PC-9 (cell line): ENCODE measurements at places on chromosomes 11 and 22. TPM values are rescaled to one million over a fixed set of nuclear protein-coding genes. Genes with fewer than 3 reads are reported as not detected.

DNA sequence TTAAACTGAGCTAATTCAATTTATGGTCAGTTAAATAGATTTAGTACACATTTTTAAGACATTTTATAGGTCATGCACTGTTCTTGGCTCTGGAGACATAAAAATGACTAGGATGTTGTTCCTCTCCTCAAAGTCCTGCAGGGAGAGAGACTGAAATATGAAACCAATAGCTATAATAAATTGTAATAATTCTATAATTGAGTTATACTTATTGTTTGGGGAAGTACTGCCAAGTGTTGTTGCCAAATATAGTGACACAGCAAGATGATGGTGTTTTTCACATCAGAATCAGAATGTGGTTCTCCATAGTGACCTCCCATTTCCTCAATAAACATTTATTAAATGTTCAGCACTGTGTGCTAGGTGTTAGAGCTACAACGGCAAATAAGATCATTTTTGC is 470.6 kb downstream of the NTM start:
- no peak for DNase-seq

- no peak for DNase-seq
These were observed 24.3 kb downstream of the STX3 start for GRCh38 chr11:59779487-59779886.

DNA sequence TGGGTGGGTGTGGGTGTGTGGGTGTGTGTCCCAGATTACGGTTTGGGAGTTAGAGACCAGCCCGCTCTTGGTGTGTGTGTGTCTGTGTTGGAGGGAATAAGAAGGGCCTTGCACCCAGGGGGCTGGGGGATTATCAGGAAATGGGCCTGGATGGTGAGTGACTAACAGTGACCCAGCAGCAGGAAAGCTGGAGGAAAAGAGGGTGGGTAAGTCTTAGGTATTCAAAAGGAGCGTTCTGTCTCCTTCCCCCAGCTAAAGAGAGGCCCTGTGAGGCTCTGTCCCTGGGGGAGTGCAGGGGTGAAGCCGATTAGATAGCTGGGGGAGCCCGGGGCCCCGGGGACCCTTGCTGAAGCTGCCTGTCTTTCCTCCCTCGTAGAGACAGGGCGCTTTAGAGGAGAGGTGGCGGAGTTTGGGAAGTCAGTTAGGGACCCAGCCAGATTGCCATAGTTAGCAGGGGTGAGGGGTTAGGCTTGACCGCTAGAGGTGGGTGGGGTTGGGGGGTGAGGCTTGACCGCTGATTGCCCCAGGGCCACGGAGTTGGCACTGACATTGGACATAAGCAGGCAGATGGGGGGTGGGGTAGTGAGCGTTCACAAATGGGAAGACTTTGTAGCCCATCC is 1.5 kb downstream of the OAF start:
- DNase-seq = no peak

The MRGPRX3 gene
- total RNA-seq = not detected in 2 replicates

The BCO2 gene
- total RNA-seq = 3.0 and 3.3 TPM in 2 replicates

The FOLR1 gene
- 4.7 and 5.0 TPM in 2 replicates for total RNA-seq

The CCDC89 gene
- total RNA-seq = 0.28 and 0.50 TPM in 2 replicates

GRCh38 chr11:125871391-125872137 is 15.9 kb upstream of the HYLS1 start:
- DNase-seq = no peak

The CAVIN3 gene
- total RNA-seq = 25.7 and 26.0 TPM in 2 replicates

DNA sequence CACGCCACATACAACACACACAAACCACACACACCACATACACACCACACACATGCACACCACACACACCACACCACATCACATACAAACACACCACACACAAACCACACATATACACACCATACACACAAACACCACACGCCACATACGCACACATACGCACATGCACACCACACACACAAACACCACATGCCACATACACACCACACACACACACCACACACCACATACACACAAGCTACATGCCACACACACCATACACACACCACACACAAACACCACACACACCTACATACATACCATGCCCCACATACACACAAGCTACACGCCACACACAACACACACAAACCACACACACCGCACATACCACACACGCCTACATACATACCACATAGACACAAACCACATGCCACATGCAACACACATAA is 15.7 kb upstream of the TH start:
- no peak for DNase-seq

The GAB4 gene
- not detected in 2 replicates for total RNA-seq

The ZP1 gene
- total RNA-seq = not detected in 2 replicates

The MGAT3 gene
- not detected in 2 replicates for total RNA-seq

DNA sequence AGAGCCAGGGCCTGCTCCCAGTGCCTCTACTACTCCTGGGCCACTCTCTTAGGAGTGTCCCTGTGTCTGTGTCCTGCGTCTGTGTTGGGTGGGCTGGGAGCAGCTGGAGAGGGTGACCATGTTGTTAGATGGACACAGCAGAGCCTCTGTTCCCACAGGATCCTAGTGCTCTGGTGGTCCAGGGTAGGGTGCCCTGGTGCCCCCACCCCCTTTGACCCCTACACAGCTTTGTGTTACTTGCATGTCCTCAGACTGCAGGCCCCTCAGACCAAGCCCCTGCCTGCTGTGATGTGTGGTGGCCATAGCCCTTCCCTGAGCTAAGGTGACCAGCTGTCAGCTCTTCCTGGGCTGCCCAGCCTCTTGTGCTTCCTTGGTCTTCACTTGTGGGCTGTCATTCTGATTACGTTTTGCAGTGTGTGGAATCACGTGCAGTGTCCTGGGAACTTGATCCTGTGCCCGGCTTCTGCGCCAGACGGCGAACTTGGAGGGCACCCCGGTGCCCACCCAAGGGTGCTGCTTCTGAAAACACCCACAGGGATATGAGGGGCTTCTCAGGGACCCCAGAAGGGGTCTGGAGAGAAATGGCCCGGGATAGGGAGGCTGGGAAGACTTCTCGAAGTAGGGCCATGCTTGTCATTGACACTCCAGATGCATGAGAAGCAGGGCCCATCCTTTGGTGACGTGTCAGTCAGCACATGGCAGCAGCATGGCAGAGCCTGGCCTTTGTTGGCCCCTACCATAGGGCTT is 1.5 kb downstream of the TANGO2 start:
- no peak for DNase-seq

GRCh38 chr11:23836981-23837380 is 659.9 kb upstream of the LUZP2 start:
- DNase-seq = no peak

The YPEL4 gene
- total RNA-seq = 0.48 and 0.98 TPM in 2 replicates

The ZC3H12C gene
- 9.3 and 12.4 TPM in 2 replicates for total RNA-seq

DNA sequence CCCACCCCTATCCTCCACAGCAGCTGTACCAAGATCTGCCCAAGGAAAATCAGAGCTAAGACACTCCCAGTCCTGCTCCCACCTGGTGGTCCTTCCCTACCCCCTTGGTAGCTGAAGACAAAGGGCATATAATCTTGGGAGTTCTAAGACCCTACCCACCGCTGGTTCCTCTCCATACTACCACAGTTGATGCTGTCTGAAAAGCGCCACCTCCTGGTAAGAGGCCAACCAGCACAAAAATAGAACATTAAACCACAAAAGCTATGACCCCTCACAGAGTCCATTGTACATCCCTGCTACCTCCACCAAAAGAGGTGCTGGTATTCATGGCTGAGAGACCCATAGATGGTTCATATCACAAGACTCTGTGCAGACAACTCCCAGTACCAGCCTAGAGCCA is 161.5 kb upstream of the ARHGAP42 start:
- DNase-seq = no peak

GRCh38 chr11:92057849-92058442 is 166.7 kb upstream of the FAT3 start:
- DNase-seq = no peak

GRCh38 chr11:124807660-124808270 is 7.6 kb upstream of the MSANTD2 start:
- no peak for DNase-seq

DNA sequence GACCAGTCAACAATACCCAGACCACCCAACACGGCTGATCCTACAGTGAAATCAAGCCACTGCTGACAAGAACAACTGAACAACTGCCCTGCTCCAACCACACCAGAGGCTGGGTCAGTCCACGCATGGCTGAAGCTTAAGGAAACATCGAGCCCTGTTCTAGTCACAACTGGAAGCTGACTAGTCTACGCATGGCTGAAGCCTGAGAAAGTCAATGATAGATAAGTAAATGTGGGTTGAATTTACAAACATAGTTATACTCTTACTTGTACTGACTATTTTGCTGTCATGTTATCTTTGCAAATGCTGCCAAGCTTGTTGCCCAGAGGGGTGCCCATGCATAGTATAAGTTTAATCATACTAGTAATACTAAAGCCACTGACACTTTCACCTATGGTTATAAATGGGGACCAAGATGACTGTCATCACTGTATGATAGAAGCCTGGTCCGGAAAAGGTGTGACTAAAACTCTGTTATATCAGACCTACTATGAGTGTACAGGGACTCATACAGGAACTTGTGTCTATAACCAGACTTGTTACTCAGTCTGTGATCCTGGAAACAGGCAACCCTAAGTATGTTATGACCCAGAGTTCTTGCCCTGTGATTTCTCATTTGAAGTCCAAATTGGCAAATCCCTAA is 43.4 kb upstream of the GLYAT start:
- DNase-seq = no peak

GRCh38 chr11:83132191-83132590 is 24.7 kb upstream of the PCF11 start:
- DNase-seq = no peak

DNA sequence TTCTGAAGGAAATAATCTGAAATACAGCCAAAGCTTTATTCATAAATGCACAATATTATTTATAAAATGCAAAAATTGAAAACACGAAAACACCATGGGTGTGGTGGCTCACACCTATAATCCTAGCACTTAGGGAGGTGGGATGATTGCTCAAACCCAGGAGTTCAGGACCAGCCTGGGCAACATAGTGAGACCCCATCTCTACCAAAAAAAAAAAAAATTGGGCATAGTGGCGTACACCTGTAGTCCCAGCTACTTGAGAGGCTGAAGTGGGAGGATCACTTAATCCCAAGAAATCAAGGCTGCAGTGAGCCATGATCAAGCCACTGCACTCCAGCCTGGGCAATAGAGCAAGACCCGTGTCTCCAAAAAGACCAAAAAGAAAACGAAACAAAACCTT is 5.2 kb upstream of the RDX start:
- no peak for DNase-seq

- no peak for DNase-seq
These were observed 17.1 kb upstream of the APLP2 start for GRCh38 chr11:130052567-130052966.

DNA sequence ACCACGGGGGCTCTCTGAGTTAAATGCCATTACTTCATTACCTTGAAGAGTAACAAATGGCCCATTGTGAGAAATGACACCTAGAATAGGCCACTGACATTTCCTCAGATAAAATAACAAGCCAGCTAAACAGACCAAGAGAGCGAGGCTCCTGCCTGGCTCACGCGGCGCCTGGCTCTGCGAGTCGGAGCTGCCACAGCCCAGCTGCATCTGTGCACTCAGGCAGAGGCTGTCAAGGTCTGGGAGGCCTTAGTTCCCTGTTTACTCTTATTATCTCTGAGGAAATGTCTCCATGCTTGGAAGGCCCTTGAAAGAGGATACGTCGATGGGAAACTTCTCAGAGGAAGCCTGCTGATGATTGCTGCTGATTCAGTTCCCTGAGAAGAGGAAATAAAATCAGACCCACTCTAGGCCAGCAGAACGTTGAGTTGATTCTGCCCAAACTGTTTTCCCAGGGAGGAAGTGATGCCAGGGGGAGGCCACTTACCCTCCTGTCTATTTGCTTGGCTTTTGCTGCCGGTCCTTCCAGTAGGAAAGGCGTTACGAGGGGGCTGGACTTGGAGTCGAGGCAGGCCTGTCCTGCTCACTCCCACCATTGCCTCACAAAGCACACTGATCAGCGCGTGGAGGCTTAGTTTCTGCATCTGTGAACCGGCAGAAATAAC is 208.8 kb downstream of the TBC1D22A start:
- no peak for DNase-seq

The BDNF gene
- total RNA-seq = 5.4 TPM in 2 replicates

The DUSP8 gene
- 2.6 and 4.2 TPM in 2 replicates for total RNA-seq

- DNase-seq = no peak
These were observed 280.4 kb downstream of the DCDC1 start for GRCh38 chr11:31089117-31089516.

The PRDM11 gene
- 10.7 and 12.1 TPM in 2 replicates for total RNA-seq

DNA sequence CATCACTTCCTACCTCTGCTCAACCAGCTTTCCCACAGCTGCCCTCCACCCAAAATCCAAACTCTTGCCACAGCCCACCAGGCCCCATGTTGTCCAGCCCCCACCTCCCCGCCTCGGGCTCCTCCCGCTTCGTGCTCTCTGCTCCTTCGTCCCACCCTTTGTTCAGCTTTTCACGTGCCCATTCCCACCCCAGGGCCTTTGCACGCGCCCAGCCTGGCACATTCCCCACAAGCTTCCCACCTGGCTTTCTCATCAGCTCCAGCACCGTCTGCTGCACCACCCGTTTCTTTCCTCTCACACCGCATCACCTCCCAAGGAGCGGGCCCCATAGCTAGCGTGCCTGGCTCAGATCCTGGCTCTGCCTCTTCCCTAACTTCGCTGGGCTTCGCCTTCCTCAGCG is 54.8 kb downstream of the SCUBE1 start:
- no peak for DNase-seq

The MOGAT2 gene
- not detected in 2 replicates for total RNA-seq

- no peak for DNase-seq
These were observed 142.6 kb downstream of the BRD1 start for GRCh38 chr22:49685116-49685515.

DNA sequence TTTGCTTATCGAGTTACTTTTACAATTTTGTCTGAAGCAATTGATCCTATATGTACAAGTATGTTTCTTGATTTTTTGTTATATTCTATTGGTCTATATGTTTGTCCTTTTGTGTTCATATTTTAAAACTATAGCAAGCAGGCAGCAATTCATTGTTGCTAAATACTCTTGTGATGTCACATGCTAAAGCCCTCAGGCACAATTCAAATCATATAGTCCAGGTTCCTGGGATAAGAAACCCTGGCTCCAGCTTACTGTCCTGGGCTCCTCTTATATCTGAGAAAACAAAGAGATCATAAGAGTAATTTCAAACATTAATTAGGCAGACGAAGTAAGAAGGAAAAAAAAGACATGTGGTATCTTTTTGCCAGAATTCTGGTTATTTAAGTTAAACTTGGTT is 6.6 kb upstream of the CCDC83 start:
- DNase-seq = no peak

DNA sequence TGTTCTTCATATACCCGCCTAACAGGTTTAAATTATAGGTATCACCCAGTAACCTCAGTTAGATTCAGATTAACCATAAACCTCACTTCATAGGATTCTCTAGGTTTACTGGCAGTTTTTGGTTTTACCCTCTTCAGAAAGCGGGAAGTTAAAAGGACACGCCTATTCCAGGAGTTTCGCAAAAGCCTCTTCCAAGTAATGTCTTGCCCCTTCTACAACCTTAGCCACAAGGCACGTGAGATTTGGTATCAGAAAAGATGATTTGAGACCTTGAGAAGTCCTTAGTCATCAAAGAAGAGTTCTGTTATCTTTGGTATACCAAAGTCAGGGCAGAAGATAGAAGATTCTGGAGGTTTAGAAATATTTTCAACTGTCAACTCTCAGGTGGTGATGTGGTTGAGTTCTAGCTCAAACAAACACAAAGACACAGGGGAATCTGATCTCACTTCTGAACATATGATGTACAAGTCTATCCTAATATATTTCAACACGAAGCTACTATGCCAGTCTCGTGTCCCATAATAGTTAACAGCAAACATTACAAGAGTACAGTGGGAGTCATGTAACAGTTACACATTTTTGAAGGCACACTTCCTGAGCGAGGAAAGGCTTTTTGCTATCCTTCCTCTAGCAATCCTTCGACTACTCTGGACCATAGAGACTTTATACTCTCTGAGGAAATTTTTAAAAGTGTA is 103.5 kb downstream of the USP35 start:
- no peak for DNase-seq
